ENCODE measurements at places on chromosomes 1 and 21. TPM values are rescaled to one million over a fixed set of nuclear protein-coding genes. Genes with fewer than 3 reads are reported as not detected.

GRCh38 chr1:209634005-209634737, 18.1 kb downstream of the LAMB3 start:
- peak; percentile 47 for DNase-seq

DNA sequence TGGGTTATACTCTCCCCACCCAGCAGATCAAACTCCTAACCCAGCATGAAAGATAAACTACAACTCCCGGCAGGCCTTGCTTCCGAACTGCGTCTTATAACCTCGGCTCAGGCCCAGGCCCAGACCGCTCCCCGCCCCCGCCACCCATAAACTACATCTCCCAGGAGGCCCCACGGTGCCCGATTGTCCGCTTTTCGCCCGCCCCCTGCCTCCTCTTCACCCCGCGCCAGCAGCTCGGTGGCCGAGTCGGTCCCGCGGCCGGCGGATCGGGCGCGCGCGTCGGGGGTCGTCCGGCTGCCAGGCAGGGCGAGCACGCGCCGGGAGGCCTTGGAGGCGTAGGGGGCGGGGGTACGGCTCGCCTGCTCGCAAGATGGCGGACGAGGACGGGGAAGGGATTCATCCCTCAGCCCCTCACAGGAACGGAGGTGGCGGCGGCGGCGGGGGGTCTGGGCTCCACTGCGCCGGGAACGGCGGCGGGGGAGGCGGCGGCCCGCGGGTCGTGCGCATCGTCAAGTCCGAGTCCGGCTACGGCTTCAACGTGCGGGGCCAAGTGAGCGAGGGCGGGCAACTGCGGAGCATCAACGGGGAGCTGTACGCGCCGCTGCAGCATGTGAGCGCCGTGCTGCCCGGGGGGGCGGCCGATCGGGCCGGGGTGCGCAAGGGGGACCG, at the start of gene SNX27:
Gene SNX27 (plus strand): TSS at position 219 of the 669 bp plus-strand sequence. CDS start 152 bp downstream, at position 371.
- DNase-seq: peak; percentile 89

DNA sequence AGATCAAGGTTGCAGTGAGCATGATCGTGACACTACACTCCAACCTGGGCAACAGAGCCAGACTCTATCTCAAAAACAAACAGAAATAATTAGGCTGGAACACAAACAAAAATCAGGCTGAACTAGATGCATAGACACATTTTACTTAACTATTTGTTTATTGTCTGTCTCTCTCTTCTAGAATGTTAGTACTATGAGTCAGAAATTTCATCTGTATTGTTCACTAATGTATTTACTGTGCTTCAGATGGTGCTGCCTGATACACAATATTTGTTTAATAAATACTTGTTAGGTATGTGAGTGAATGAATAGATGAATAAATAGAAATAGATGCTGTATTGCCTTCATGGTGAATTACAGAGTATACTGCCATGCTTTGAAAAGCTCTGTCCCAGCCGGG, 6.0 kb upstream of the LIN28A start:
- no peak for DNase-seq

- peak; percentile 33 for DNase-seq
Measured at GRCh38 chr1:219568733-219569132, 44.2 kb downstream of the ZC3H11B start.

DNA sequence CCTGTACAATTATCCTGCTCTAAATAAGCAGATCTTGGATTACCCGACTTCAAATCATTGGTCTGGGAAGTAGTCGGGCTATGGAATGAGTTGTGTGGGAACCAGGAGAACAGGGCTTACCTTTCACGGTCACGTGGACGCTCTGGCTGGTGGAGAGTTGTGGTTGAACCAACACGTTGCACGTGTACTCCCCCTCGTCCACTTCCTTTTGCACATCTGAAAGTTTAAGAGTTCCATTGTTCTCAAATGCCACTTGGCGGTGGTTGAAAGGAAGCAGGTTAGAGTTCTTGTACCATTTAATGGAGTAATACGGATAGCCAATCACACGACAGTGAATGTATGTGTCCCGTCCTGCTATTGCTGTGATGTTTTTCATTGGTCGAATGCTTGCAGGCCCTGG, 470.7 kb downstream of the PCP4 start:
- no peak for DNase-seq

DNA sequence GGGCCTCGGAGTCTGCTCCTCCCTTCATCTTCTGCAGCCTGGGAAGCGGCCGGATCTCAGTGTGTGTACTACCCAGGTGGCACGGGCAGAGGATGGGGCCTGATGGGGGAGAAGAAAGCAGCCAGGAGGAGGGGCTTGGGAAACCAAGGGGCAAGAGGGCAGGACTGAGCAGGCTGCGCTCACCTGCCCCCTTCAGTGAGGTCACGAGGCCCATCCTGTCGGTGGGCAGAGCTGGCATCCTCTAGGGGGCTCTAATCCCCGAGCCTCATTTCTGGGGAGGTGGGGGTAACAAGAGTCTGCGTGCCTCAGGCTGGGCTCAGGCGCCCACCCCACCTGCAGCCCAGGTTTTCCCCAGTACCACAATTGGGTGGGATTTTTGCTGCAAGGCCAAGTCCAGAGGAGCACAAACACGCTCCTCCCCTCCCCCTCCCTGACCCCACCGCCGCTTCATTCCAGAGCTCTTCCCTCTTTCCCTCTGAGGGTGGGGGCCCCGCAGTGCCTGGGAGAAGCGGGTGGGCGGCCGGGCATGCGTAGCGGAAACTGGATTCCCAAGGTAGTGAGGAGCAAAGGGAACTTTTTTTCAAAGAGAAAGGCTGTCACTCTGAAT, 1.8 kb upstream of the WNT3A start:
- no peak for DNase-seq

- no peak for DNase-seq
Measured at GRCh38 chr1:46034601-46035516, 97.6 kb downstream of the PIK3R3 start.

DNA sequence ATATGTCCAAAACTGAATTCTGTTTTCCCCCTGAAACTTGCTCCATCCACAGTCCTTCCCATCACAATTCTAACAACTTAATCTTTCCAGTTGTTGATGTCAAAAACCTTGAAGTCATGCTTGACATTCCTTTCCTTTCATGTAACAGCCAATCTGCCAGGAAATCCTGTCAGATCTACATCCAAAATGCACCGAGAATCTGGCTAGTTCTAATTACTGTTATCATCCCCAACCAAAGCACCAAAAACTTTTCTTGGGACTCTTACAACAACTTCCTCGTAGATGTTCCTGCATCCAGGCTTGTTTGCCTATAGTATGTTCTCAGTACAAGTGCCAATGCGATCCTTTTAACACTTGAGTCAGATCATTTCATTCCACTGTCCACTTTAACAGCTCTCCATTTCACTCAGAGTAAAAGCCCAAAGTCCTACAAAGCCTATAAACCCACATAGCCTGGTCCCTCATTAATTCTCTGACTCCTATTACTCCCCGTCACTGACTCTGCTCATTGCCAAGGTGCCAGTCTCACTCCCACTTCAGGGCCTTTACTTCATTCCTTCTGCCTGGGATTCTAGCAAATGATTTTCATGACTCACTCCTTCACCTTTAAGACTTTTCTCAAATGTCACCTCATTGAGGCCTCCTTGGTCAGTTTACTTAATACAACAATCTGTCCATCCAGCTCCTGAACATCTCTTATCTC, 493.2 kb upstream of the NFIA start:
- no peak for DNase-seq

DNA sequence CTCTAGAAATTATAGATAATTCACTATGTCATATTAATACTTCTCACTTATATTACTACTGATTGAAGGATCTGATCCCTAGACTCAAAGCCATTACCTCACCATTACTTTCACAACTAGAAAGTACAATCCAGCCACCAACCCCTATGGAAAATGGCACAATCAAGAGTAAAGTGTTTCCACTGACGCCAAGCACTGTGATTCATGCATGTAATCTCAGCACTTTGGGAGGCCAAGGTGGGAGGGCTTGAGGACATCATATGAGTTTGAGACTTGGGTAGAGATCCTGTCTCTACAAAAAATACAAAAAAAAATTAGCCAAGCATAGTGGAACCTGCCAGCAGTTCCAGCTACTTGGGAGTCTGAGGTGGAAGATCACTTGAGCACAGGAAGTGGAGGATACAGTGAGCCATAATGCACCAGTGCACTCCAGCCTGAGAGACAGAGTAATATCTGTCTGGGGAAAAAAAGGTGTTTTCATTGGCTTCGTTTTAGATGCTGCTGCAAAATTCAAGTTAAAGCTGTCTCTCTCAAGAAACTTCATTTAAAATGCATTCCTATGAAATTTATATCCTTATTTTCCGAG, 126.5 kb downstream of the AKT3 start:
- no peak for DNase-seq

- DNase-seq: peak; percentile 26
Measured at GRCh38 chr1:92872719-92873118, 40.9 kb downstream of the RPL5 start.

- no peak for DNase-seq
Measured at GRCh38 chr1:91570120-91570448, 69.4 kb downstream of the CDC7 start.

DNA sequence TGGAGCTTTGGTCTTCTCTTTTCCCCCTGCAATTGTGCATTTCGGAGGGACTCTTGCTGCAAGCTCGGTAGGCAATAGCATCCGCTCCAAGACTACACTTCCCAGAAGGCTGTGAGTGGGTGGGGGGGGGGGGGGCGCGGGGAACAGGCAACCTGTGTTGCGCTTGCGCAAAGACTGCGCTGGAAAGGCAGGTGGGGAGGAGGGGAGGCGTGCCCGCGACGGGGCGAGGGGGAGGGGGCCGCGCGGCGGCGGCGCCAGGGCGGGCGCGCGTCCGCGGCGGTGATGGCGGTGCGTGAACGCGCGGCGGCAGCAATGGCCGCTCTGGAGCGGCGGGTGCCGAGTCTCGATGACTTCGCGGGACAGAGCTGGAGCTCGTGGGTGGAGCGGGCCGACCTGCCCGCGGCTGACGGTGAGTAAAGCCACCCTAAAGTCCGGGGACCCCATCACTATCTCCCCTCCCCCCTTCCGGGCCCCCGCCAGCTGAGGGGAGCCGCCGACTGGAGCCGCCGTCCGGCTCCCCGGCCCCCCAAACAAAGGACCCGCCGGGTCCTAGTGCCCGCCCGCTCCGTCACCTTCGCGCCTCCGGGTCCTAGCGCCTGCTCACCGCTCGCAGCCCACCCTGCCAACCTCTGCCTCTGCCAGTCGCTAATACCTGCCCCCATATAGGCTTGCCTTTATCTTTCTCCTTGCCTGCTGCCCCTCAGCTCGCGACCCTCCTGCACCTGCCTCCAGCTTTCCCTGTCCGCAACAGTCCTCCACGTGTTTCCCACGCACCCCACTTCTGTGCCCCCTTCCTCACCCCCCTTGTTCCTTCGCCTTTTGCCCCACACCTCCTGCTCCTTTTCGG, at the start of gene ATXN7L2:
Gene ATXN7L2 (plus strand): TSS at position 234 of the 847 bp plus-strand sequence. CDS start 49 bp downstream, at position 283.
- peak; percentile 87 for DNase-seq

- DNase-seq: no peak
Measured at GRCh38 chr21:45412491-45412890, 7.5 kb downstream of the COL18A1 start.

- DNase-seq: no peak
Measured at GRCh38 chr1:151418081-151418480, 18.7 kb downstream of the PSMB4 start.

DNA sequence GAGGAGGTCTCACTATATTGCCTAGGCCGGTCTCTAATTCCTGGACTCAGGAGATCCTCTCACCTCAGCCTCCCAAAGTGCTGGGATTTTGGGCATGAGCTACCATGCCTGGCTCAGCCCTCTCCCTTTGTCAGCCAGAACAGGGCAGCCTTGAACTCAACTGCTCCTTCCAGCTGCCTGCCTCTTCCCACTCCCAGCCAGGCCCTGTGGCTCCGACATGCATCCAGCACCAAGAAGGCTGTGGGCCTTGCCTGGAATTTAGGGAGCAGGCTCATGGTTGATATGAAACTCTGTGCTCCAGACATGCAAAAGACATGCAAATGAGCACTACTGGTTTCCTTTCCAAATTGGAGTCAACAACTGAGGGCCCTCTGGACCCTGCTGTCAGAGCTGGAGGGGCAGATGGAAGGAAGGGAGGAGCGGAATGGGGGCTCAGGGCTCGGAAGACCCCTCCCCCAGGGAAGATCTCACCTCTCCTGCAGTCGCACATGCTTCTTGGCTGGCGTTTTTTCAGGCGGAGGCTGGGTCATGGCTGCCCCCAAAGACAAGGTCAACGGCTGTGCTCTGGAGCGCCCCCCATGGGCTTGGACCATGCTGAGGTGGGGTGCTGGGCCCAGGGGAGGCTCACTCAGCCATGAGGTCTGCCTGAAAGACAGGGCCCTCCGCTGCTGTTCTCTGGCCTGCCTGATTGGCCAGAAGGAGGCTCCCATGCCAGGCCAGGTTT, 1.4 kb downstream of the PTPN7 start:
- no peak for DNase-seq

GRCh38 chr1:155093911-155094621, 15.4 kb downstream of the EFNA3 start:
- DNase-seq: peak; percentile 52

GRCh38 chr1:59272507-59272906, 24.4 kb upstream of the FGGY start:
- DNase-seq: peak; percentile 73

DNA sequence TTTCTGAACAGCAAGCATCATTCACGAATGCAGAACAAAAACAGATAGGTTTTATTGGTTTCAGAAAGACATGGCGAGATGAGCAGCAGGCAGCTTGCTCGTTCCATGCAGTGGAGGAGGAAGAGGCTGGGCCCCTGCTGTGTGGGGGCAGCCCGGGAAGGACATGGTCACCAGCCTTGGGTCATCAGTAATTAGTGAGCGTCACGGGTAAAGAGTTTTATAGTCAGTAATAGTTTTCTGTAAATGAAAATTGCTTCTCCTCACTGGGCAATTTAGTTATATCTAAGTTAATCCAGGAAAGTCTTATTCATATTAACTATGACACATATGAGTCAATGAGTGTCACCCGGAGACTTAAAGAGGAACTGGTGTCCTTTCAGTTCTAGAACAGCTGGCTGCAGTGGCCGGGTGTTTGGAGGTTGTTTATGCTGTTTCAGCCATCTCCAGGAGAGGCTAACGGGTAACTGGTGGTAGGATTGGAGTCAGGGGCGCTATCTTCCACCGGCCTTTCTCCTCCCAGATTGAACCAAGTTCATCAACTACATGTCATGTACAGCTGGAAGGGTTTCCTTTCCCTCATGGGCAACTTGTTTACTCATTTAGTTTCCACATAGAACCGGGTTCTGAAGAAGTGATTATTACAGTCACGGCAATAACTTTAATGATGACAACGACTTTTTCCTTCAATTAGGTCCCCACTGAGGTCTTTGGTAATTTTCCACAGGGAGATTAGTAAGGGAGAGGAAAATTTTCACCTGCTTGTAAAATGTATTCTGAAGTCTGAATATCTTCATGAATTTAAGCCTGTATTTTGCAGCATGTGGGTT, 34.6 kb upstream of the SLC45A1 start:
- DNase-seq: peak; percentile 47

Gene GPR25
- total RNA-seq: not detected

Gene TMEM61
- total RNA-seq: not detected

Gene ST6GALNAC3
- total RNA-seq: 0.48 TPM

Gene SYPL2
- 1.6 TPM for total RNA-seq
